Effector memory CD4-positive, alpha-beta T cell (primary cell): ENCODE measurements at places on chromosomes 12 and 14.

DNA sequence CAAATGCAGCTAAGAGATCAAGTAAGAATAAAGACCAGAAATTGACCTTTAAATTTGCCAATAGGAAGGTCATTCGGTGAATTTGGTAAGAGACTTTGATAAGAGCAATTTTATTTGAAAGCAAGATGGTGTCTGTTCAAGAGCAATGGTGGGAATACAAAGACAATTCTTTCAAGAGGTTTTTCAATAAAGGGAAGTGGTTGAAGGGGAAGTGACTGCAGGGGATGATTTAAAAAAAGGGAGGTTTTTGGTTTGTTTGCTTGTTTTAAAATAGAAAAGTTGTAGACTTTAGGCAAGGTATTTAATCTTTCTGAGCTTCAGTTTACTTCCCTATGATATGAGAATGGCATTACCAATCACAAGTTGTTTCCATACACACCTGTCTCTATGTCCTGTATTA is 4.3 kb upstream of the APPL2 start:
- DNase-seq, result no peak

- DNase-seq, result no peak
Observed at GRCh38 chr14:81303258-81303935, 82.6 kb upstream of the GTF2A1 start.

DNA sequence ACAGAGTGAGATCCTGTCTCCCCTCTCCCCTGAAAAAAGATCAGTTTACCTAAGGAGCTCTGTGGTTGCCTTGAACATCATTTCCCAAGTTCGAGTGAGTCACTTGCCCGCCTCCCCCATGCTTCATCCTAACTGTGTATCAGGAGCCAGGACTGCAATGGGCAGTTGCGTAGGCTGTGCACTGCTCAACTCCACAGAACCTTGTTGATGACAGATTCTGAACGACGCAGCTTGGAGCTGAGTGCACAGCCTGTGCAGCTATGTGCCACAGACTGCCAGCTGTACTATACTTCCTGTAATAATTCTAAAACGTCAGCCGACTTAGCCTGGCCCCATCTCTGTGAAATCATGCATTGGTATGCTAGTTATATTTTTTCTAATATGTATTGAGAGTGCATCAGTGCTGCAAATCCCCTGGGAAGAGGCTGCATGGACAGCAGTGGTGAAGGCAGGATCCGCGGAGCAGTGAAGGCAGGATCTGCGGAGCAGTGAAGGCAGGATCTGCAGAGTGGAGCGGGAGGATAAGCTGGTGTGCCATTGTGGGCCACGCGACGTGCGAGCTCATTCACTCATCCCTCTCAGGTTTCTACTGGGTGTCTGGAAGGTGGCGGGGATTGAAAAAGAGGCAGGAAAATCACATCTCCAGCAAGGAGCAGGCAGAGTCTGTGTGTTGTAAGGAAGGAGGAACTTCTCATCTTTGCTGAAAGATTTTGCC is 80.8 kb downstream of the GALNT9 start:
- DNase-seq, result no peak

DNA sequence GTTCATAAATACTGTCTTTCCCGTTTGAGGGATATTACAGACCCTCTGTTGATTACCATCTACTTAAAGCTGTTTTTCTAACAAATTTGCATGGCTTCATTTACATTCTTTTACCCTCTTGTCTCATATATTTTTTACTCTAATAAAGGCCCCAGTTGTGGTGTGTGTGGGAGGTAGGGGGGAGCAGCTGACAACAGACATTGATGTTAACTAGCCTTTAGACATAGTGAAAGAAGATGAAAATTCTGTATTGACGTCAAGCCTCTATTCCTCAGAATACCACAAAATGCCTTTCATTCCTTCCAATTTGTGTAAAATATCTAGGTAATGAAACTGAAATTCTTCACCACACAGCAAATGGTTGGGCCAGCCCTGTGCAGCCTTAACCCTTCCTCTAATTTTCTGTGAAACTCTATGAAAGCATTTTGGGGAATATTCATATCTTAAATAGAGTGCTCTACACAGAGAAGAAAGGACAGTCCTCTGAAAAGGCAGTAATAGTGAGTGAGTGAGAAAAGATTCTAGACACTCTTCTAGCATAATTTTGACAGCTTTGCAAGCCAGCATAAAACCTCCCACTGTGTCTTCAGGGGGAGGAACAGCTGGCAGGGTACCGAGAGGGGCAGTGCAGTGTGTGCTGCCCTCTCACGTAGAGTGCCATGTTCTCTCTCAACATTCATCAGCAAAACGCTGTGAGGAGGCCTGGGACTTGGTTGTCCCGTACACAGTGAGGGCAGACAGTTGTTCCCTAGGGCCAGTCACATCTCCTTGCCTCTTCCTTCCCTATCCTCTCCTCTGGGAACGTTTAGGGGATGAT is 20.1 kb upstream of the CERS5 start:
- no peak for DNase-seq

GRCh38 chr12:94705676-94706075 is 55.3 kb upstream of the TMCC3 start:
- no peak for DNase-seq
